ENCODE measurements at places on chromosomes 1 and 21. TPM values are rescaled to one million over a fixed set of nuclear protein-coding genes. Genes with fewer than 3 reads are reported as not detected.

DNA sequence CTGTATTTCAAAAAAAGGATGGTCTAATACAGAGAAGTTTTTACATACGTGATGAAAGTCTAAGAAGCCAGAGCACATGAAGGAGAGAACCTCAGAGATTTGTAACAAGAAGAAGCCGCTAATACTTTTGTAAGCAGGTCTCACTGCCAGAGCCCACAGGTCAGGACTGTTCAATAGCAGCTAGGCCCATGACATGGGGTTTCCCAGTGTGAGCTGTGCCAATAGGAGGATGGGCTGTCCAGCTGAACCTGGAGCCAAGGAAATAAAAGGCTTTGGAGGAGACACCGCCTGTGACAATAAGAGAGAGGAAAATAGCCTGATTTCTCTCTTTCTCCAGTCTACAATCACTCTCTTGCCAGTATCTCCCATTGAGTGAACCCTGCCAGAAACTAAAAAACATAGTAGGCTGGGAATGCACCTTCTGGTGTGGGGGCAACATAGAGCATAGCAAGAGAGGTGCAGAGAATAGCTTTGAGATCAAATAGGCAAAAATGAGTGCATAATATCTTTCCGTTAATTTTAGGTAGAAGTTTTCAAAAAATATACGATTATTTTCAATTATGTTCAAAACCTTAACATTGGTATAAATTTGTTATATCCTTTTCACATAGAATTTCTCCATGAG, 360.3 kb downstream of the NEGR1 start:
- DNase-seq = no peak

GRCh38 chr1:204435872-204436271, 24.3 kb upstream of the PPP1R15B start:
- DNase-seq = no peak

DNA sequence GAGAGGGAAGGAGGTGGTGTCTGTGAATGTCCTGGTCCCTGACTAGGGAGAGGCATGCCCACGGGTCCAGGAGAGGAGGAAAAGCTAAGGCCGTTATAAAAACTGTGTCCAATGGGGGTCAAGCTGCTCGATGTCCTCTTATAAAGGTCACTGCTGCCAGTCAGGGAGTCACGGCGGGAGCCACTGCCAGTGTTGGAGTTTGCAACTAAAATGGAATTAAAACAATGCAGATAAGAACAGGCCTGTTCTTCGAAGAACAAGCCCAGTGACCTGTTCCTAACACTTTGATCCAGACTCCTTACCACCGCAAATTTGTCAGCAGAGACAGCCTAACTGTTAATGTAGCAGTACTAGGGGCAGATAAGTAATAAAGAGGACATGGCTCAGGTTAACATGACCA, 56.1 kb upstream of the SDC3 start:
- no peak for DNase-seq

DNA sequence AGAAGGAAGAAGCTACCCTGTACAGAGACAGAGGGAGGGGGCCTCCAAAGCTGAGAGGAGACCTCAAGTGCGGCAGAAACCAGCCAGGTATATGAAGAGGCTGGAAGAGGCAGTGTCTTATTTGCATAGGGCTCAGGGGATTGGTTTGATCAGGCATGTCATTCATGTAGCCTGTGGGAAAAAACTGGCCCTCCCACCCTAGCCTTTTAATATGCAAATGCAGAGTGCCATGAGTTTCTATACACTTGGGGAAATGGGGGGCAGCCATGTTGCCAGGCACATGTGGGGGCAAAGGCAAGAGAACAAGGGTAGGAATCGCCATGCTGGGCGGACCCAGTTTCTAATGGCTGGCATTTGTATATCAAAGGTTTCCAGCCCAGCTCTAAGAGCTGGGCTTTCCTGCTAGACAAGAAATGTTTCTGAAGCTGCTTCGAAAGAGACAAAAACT, 172.7 kb downstream of the RASAL2 start:
- no peak for DNase-seq

- no peak for DNase-seq
Measured at GRCh38 chr21:25298512-25299491, 308.5 kb downstream of the MRPL39 start.

DNA sequence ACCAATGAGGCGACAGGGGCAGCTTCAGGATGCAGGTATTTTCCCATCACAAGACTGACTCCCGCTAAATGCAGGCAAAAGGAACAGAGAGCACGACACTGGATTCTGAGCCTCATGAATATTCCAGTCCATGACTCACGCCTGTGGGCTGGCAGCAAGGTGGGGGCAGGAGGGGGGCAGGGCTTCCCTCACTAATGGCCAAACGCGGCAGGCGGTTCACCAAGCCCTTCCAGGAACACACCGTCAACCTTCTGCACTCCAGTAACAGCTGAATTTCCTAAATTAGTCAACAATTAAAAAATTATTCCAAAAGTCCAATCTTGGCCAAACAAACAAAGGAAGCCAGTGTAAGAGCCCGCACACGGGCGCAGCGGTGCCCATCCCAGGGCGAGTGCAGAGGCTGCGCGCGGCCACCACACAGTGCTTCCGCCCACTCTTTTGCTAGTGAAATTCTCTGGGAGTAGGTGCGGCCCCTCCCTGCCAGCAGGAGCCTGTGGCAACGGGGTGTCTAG, 12.5 kb upstream of the GPR153 start:
- DNase-seq = peak; percentile 61

DNA sequence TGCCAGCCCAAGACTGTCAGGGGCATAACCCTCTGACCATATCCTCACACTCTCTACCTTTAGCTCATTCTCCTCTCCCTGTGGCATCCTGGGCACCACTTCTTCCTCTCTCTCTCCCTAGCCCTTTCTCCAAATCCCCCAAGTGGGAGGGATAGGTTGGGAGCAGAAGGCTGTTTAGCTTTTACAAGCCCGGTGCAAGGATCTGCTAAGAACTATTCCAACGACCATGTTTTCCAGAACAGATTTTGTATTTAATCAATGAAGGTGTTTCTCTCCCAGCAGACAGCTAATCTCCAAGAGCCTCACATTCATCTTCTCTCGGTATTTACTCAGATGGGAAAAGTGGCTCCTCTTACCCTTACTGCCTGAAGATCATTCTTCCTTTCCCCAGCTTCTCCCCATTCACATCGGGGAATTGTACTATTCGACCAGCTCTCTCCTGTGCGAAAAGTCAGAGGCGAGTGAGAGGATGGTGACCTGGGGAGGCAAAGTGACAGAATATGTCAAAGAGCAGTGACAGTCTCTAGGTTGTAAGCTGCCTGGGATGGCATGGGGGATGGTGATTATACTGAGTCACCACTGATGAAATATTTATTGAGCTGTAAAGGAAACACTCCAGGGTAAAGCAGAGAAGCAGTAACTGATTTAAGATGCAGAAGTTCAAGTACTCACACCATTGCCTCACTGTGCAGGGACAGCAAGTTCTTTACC, 47.0 kb upstream of the RBM15 start:
- no peak for DNase-seq

DNA sequence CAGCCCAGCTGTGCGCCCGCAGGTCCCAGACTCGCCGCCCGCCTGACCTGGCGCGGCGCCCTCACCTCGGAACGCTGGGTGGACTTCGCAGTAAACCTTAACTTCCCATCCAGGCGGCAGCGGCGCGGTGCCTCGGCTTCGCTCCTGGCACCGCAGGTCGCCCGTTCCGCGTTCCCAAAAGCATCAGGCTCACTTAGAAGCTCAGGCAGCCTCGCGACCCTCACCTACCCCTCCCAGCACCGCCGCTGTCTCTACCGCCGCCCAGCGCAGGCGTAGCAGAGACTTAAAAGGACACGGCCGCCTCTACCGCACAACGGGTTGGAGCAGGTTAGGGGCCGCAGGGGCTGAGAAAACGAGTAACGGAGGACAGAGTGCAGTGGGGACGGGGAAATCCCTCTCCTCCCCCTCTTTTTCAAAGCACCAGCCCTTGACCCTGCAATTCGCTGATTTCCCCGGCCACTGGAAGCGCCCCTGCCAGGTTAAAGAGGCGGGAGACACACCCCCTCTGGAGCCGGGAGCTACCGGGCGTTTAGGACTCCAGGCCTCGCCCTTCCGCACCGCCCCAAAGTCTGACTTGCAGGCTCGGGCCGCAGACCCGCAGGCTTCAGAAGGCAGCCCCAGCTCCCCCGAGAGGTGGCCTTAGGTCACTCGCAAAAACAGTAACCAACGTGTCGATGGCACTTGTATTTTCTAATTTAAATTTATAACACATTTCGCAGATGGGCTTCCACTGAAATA, 328.5 kb downstream of the FAM72C start:
- DNase-seq = no peak

DNA sequence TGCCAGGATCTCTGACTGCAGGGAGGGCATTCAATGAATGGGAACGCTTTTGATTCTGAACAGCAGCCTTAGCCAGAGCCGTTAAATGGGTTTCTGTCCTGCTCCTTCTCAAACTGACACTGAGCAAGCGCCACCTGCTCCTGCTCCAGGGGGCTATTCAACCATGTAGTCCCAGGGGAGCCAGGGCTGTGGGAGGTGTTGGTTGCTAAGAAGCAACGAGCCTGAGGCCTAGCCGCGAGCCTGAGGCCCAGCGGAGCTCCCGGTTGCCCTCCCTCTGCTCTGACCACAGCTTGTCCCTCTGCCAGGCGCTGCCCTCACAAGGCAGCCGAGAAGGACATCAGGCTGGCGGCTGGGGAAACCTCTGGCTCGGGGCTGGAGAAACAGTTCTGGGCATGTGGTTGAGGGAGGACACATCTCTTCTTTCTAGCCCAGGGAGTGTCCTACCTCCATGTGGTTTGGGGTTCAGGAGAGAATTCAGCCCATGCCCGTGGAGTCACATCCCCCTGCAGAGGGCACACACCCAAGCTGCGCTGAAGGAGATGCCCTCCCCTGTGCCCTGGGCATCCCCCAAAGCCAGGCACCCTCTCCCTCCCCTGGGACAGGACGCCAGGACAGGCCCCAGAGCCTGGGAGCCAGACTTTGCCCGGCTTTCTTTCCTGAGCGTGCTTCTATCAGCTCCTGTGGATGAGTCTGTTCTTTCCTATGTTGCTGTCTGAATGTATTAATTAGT, 18.0 kb downstream of the PCP4 start:
- DNase-seq = no peak

- peak; percentile 1 for DNase-seq
Measured at GRCh38 chr1:196723325-196724185, 51.1 kb upstream of the CFHR3 start.

GRCh38 chr1:161706482-161707347, at the start of gene FCRLA:
FCRLA (plus strand) TSS chr1:161707229; CDS start chr1:161707265, 36 bp downstream.
- peak; percentile 78 for DNase-seq

DNA sequence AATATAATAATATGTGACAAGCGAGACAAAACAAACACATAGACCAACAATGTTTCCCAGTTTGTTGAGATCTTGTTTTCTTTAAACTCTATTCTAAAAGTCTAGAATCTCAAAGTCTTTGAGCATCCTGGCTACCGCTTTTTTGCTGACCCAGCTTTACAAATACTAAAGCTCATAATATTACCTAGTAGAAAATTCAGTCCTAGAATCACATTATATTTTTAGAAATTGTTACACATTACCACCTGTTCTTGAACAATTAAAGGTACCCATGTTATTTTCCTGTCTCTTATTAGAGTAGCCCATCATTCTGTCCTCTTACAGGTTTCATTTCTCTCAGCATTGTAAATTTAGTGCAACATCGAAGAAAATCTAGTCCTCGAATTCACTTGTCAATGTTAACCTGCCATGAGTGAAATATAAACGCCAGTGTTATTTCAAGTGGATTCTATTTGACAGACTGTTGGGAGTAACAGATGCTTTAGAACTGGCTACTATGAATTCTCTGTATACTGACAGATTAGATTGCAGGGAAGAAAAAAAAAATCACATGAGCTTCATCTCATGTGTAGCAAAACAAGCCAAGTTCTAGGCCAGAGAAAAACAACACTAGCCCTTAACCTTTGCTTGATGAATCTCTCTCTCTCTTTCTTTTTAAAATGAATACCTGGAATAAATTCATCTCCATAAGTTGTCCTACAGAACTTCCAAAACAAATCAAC, 851.2 kb upstream of the ADAMTS5 start:
- no peak for DNase-seq

LCE3D gene
- not detected for total RNA-seq

C4BPB gene
- not detected for total RNA-seq

TMEM54 gene
- total RNA-seq = 162 TPM

INSRR gene
- not detected for total RNA-seq

GNG12 gene
- 75.9 TPM for total RNA-seq

SFN gene
- 89.0 TPM for total RNA-seq

TDRD10 gene
- total RNA-seq = not detected

LCE1C gene
- not detected for total RNA-seq
